ENCODE measurements at places on chromosomes 16 and 17.

GRCh38 chr16:50269769-50270509 is 3.6 kb downstream of the ADCY7 start:
- no peak for DNase-seq

- no peak for DNase-seq
Observed at GRCh38 chr17:4136373-4136772, 6.5 kb downstream of the ZZEF1 start.

DNA sequence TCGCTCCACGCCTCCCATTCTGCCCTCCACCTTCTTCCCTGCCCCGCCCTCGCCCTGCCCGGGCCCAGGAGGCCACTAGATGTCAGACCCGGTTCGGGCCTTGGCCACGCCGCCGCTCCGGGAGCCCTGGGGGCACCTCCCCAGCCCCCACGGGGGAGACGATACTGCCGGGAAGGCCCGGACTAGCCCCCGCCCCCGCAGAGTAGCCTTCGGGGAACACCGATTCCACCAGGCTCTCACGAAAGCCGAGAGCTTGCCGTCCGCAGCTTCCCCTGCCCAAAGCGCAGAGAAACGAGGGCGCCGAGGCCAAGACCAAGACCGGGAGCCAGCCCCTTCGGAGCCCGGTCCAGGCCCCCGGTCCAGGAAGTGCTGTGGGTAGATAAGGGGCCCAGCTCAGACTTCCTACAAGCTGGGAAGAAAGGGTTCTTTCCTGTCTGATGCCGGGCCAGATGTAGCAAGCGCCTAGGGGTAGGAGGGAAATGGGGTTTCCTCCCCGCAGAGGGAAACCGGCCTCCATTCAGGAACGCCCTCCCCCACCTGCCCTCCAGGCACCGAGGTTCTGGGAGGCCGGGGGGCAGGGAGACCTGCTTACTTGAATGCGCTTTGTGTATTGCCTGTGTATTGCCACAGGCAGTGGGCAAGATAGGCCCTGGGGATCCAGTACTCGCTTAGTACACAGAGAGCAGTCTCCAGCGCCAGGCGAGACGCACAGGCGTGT is 806 bp upstream of the CYB561 start:
- DNase-seq: peak; percentile 71

DNA sequence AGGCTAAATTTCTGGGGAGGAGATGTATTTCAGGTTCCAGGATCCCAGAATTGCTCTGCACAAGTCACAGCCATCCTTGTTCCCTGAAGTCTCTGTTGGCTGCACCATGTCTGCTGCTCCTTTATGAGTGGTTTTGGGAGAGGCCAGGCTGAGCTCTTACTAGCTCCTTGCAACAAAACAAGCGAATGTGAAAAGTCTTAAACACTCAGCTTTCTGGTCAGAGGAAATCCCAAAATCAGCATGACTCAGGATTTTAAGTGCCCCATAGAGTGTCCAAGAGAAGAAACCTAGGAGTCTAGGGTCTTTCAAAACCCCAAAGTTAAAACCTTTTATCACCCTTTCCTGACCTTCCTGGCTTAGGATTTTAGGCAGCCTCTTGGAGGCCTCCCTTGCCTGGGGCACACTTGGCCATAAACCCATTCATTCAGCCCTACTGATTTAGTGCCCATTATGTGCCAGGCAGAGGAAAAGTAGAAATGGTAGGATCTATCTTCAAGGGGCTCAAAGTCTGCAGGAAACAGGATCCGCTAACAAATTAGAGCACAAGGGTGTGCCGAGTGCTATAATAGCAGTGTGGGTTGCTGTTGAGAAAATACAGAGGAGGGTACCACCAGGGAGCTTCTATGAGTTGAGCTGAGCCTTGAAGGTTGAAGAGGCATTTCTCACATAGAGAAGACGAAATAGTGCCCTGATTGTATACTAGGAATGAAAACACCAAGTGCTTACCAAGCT is 36.9 kb downstream of the SOST start:
- DNase-seq: no peak

DNA sequence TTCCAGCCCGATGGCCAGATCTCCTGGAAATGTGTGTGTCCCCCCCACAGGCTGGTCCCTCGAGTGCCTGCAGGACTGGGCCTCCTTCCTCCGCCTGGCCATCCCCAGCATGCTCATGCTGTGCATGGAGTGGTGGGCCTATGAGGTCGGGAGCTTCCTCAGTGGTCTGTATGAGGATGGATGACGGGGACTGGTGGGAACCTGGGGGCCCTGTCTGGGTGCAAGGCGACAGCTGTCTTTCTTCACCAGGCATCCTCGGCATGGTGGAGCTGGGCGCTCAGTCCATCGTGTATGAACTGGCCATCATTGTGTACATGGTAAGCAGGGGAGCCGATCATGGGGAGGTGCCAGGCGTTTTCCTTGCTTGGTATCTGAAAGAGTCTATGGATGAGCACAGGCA is 22.1 kb downstream of the SLC47A1 start:
- DNase-seq: no peak

DNA sequence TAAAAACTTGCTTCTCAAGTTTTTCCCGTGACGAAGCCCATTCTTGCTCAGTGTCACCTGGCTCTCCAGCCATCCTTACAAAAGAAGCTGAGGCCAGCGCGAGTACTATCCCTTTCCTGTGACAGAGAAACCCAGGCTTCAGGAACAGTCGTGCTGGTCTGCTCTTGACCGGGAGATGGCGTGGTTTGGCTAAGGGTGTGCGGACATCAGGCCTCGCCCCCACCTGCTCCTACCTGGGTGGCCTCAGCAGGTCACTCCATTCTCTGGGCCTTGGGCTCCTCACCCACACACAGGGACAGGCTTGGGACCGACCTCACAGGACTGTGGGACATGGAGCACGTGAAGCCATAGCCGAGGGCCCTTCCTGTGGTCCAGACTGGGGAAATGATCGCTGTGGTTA is 75.2 kb upstream of the CIBAR2 start:
- DNase-seq: no peak

GRCh38 chr17:54982399-54982798 is 13.8 kb downstream of the STXBP4 start:
- no peak for DNase-seq

GRCh38 chr16:4664538-4665418 is 28.6 kb upstream of the NUDT16L1 start:
- DNase-seq: peak; percentile 79

DNA sequence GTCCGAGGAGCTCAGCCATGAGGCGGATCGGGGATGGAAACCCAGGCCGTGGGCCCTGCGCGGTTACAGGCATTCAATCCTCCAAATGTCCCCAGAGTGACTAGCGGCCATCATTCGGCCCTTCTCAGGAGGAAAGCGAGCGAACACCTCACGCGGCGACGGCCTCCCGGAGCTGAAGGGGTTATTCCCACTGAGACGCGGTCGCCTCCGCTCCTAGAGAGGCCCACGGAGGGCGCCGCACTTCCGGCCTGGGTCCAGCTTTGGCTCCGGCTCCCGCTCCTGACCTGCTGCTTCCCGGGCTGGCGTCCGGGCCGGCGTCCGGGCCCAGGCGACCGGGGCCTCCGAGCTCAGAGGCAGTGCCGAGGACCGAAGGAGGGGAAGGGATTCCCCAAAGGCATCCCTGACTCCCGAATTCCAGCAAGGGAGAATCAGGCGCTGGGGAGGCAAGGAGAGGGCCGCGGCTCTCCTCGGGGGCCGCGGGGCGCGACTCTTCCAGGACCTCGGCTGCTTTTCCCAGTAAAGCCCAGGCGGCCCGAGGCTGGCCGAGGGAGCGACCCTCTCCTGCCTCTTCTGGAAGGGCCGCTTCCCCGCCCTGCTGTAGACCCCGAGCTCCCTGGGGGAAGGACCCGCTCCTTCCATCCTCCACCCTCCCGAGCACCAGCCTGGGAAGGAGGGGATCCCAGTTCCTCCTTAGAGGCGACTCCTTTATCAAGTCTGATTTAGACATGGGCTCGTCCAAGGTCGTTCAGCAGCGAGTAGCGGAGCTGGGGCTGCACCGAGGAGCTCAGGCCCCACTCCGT is 18.6 kb upstream of the ZNF629 start:
- peak; percentile 65 for DNase-seq

- DNase-seq: no peak
Observed at GRCh38 chr17:19344311-19345066, 18.0 kb downstream of the B9D1 start.

GRCh38 chr16:89951509-89951908 is 3.0 kb downstream of the DEF8 start:
- DNase-seq: no peak

DNA sequence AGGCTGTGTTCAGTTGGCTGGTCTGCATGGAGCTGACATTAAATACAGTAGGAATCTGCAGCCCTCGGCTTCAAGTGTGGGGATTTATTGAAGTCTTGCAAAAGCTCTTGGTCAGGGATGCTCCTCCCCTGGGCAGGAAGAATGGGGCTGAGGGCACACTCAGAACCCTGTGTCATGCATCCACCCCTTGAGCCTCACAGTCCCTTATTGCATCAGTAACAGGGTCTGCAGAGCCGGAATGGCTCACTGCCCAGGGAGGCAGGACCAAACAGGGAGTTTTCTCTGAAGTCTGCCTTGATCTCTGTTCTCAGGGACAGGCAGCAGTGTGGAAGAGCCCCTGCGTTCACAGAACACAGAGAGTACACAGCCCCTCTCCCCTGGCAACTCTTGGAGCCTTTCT is 216.8 kb downstream of the ENGASE start:
- no peak for DNase-seq

DNA sequence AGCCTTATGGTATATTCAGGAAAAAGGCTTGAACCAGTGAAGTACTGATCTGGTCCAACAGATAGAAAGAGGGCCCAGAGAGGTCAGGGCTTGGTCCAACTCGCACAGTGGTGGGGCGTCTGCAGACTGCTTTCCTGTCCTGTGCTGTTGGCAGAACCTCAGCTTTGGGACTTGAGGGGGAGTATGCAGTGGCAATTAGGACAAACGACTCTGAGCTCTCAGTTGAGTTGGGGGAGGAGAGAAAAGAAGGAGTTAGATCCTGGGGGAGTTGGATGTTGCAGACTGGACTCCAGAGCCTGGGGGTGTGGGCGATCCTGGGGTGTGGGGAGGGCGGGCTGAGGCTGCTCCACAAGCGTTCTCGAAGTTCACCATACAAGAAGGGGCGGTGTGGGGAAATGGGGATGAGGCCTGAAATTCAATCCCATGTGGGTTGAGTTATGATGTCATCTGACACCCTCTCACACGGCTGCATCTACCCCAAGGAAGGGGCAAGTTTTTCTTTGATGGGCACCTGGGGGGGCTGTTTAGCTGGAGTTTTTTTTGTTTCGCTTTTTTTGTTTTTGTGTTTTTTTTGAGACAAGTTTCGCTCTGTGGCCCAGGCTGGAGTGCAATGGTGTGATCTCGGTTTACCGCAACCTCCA is 14.6 kb downstream of the GRB7 start:
- DNase-seq: no peak

- no peak for DNase-seq
Observed at GRCh38 chr16:74991593-74992403, 6.9 kb upstream of the WDR59 start.

GRCh38 chr16:31082368-31083045 is 6.2 kb downstream of the PRSS53 start:
- DNase-seq: no peak

GRCh38 chr17:7281953-7282751 is 634 bp downstream of the SLC2A4 start:
- no peak for DNase-seq

DNA sequence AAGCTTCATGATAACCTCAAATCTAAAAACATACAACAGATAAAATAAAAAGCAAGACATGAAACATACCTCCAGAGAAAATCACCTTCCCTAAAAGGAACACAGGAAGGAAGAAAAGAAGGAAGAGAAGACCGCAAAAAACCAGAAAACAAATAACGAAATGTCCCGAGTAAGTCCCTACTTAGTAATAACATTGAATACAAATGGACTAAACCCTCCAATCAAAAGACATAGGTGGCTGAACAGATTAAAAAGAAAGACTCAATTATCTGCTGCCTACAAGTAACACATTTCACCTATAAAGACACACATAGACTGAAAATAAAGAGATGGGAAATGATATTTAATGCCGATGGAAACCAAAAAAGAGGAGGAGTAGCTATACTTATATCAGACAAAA is 6.2 kb downstream of the FBXO39 start:
- DNase-seq: no peak

DNA sequence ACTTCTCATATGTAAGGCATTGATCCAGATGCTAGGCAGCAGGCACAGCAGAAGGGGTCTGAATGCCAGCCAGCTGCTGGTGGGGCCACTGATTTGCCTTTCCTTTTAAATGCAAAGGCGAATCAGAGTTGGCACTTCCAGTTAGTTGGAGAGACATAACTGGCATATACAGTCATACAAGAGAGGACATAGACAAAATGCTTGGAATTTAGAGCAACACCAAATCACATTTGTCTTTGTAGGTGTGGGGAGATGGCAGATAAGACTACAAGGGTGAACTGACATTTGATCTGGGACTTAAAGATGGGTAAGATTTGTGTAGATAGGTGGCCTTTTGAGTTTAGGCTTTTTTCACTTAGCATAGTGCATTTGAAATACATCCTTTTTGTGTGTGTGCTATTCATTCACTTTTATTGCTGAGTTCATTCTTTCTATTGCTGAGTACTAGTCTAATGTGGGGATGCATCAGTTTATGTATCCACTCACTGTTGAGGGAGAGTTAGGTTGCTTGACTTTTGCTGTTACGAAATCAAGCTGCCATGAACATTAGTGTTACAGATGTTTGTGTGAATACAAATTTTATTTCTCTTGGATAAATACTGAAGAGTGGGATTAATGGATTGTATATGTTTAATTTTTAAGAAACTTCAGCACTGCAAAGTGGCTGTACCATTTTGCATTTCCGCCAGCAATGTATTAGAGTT is 74.1 kb downstream of the SPECC1 start:
- no peak for DNase-seq

DNA sequence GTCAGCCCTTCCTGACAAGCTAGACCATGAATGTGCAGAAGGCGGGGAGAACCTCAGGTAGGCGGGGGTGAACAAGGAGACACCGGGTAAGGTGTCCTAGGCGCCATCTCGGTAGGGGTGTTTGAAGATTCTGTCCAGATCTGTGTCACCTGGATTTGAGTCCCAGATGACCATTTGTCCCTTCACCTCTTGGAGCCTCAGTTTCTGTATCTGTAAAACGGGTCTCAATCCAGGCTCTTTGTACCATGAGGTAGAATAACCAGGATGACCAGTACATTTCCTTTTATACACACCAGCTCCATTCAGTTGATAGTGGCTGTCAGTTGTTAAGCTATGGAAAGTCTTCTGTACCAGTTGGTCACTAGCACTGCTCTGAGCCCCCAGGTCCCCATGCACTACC is 86.7 kb downstream of the ABCC6 start:
- no peak for DNase-seq

- DNase-seq: no peak
Observed at GRCh38 chr17:6561446-6561845, 5.1 kb upstream of the PITPNM3 start.

- no peak for DNase-seq
Observed at GRCh38 chr16:51820176-51820575, 669.1 kb upstream of the SALL1 start.

GRCh38 chr17:76946111-76946771 is 78.0 kb downstream of the MGAT5B start:
- DNase-seq: no peak

GRCh38 chr17:31695456-31696090 is 163.5 kb downstream of the COPRS start:
- no peak for DNase-seq
